GM19239 (cell line): ENCODE measurements at places on chromosomes 16 and 17.

DNA sequence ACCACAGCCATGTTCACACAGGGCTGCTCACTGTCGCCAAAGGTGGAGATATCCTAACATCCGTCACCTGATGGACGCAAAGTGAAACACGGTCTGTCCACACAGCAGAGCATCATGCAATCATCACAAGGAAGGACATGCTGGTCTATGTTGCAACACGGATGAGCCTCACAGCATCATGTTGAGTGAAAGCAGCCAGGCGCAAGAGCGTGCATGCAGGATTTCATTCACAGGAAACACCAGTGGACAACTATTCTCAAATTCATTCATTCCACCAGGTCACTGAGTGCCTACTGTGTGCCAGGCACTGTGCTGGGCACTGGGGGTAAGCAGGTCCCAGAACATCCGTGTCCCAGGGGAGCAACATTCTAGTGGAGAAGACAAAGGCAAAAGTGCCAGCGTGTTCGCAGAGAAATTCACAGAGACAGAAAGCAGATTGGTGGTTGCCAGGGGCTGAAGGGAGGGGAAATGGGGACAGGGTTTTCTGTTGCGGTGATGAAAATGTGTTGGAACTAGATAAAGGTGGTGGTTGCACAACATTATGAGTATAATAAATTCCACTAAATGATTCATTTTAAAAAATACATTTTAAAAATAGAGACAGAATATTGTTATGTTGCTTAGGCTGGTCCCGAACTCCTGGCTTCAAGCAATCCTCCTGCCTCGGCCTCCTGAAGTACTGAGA is 22.7 kb upstream of the KCNJ12 start:
- DNase-seq, result no peak

- DNase-seq, result no peak
Observed at GRCh38 chr17:67718325-67718941, 697 bp downstream of the NOL11 start.

- DNase-seq, result no peak
Observed at GRCh38 chr16:13680021-13680889, 239.7 kb upstream of the ERCC4 start.

- DNase-seq, result no peak
Observed at GRCh38 chr17:14590459-14591250, 289.8 kb downstream of the HS3ST3B1 start.

GRCh38 chr17:64254755-64255154 is 8.3 kb downstream of the TEX2 start:
- no peak for DNase-seq
